ENCODE measurements at places on chromosomes 6 and 20.

DNA sequence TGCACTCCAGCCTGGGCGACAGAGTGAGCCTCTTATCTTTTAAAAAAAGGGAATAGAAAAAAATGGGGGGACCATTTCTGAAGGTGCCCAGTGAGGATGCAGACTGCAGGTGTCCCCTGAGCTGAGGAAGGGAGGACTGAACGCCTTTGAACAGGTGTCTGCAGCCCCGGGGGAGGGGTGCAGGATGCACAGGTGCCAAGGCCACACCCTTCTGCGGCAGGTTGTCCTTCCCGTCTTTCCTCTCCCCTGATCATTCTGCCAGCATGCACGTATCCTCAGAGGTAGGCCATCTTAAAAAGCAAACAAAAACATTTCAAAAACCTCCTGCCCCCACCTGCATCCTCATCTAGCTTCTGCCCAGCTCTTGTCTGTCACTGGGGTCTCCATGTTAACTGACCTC lies 101.3 kb downstream of the MTHFD1L start:
- DNase-seq: no peak

GRCh38 chr6:11845664-11846577 lies 67.3 kb upstream of the ADTRP start:
- DNase-seq: no peak

DNA sequence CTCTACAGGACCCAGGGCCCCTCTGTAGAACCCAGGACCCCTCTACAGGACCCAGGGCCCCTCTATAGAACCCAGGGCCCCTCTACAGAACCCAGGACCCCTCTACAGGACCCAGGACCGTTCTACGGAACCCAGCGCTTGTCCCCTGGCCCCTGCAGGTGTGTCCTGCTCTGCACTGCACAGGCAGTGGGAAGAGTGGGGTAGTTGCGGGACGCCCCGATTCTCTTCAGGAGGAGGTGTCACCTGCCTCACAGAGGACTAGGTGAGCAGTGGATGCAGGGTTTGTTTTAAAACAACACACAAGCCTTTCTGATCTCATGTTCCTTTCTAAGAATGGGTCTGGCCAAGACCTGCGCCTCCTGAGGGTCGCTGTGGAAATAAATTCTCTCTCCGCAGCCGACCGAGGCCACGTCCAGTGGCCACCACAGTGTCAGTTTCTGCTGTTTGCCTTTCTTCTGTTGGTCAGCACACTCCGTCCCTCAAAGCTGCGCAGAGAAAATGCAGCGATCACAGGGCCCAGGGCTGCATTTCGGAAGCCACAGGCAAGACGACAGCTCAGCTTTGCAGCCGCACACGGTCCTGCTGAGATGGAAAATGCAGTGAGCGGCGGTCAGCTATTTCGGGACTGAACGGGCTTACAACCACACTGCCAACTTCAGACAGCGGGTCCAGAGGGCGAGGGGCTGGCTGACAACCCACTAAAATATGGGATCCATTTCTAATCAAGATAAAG lies 135.2 kb downstream of the DLL1 start:
- no peak for DNase-seq

GRCh38 chr6:52746213-52746612 lies 17.1 kb downstream of the GSTA2 start:
- no peak for DNase-seq

DNA sequence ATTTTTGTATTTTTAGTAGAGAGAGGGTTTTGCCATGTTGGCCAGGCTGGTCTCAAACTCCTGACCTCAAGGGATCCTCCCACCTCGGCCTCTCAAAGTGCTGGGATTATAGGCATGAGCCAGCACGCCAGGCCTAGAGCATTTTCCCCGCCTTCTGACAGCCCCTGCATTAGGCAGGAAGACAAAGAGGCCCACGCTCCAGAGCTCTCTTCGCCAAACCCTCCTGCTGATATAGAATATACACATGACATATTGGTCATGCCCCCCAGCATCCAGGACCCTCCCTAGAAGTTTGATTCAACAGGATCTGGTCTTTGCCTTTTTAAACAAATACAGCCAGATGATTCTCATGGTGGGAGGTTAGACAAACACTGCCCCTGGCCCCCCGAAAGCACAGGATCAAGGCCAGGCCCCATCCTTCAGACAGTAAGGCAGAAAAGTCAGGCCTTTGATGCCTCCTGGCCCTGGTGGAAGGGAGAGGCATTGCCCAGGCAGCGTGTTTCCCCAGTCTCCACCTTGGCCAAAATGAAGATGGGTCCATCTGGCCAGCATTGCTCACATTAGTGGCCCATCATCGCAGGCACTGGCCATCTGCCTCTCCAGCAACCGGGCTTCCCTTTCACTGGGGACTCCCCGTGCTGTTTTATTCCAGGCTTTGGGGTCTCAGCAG lies 4.4 kb downstream of the SULF2 start:
- no peak for DNase-seq

Data from fibroblast of mammary gland (primary cell).